ENCODE measurements at places on chromosomes 16 and 17.

GRCh38 chr16:81167851-81168250, 70.6 kb upstream of the BCO1 start:
- no peak for DNase-seq

GRCh38 chr16:56591377-56592060, 2.2 kb downstream of the MT3 start:
- DNase-seq = no peak

- DNase-seq = no peak
Observed at GRCh38 chr17:78596871-78597764, 19.9 kb upstream of the DNAH17 start.

DNA sequence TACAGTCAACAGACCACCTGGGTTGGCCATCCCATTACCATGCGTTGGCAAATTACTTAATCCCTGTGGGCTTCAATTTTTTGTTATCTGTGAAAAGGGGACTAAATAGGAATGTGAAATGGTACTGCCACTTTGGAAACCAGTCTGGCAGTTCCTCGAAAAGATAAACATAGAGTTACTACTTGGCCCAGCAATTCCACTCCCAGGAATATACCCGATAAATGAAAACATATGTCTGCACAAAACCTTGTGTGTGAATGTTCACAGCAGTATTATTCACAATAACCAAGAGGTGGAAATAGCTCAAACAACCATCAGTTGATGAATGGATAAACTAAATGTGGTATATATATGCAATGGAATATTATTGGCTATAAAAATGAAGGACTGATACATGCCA, 87.9 kb downstream of the TANGO6 start:
- no peak for DNase-seq

GRCh38 chr17:55090079-55090492, 121.5 kb downstream of the STXBP4 start:
- no peak for DNase-seq

DNA sequence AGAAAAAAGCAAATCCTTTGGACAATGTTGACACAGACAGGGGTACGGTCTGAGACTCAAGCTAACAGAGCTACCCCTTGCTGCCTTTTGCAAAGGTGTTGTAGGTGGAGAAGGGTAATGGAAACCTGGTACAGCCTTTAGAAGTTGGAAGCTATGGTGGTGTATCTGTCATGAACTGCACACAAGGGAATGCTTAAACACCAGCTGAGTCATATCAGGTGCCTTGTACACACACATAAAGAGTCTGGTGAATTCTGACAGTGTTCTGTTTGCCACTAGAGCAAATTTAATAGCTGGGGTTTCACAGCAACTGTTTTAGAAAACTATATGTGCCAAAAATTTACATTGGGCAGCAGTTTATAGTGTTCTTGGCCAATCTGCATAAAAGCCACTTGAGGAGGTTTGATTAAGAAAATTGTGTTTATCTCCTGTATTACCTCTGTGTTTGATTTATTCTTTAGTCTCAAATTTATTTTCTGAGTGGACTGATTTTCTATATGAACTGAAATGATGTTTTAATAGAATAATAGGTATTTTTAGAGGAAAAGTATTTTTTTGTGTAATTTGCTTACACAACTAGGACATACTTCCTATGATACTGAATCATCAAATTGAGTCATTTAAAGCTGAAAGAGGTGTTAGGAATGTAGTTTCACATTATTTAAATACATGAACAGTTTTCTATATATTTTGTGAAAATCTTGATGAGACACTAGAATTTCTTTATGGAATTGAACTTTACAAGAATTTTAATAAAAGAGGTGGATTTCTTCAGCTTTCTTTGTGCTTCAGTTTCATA, 136.9 kb downstream of the MAP2K6 start:
- DNase-seq = no peak

DNA sequence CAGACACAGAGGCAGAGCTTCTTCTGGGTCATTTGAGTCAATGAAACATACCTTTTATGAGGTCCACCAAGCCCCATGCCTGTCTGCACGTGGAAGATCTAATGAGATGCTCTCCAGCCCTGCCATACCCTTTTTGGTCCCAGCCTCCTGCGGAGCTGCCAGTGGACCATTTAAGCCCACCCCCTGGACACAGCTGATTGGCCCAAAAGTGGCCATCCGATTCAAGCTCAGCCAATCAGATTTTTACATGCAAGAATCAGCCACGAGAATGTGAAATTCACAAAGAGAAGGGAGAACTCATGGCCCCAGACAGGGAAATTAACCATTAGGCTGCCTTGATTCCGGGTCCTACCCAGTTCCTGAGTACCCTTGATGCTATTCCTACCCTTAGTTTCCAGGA, 231.0 kb upstream of the EEF2KMT start:
- DNase-seq = no peak

All from posterior cingulate gyrus (tissue), 11 donors.